ENCODE measurements at places on chromosomes 7 and 10.

GRCh38 chr10:79995979-79996634 lies 47.2 kb upstream of the SFTPD start:
- no peak for DNase-seq

- DNase-seq, result no peak
Measured at GRCh38 chr7:14899030-14899429, 3.5 kb downstream of the DGKB start.

- DNase-seq, result no peak
Measured at GRCh38 chr10:77636282-77636966, 1.2 kb downstream of the KCNMA1 start.

- no peak for DNase-seq
Measured at GRCh38 chr7:157432541-157432956, 95.7 kb downstream of the DNAJB6 start.

- no peak for DNase-seq
Measured at GRCh38 chr7:155283565-155284194, 14.0 kb upstream of the INSIG1 start.

GRCh38 chr7:93509303-93509702 lies 65.2 kb downstream of the CALCR start:
- DNase-seq, result no peak

DNA sequence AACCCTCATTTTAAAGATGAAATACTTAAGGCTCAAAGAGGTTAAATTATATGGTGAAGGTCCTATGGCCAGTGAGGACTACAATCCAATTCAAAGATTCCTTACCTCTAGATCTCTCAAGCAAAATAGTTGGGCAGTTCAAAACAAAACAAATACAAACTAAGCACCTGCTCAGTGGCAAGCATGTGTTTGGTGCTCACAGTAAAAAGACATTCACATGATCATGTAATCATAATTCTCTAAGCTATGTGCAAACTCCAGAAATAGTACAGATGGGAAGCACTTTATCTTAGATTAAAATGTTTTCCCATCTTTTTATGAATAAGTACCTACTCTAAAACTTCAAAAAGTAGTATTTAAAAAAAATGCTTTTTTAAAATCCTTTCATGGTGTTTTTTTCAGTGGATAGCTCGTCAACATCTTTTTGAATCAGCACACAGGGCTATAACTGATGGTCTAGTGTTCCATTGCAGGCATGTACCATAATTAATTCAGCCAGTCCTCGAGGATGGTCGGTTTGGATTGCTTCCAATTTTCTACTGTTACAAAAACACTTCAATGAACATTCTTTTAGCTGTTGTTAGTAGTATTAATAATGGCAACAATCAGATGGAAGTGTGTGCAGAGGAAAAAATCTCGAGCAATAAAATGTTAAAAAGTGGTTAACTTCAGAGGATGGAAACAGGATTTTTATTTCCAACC lies 58.4 kb downstream of the CHCHD3 start:
- no peak for DNase-seq

DNA sequence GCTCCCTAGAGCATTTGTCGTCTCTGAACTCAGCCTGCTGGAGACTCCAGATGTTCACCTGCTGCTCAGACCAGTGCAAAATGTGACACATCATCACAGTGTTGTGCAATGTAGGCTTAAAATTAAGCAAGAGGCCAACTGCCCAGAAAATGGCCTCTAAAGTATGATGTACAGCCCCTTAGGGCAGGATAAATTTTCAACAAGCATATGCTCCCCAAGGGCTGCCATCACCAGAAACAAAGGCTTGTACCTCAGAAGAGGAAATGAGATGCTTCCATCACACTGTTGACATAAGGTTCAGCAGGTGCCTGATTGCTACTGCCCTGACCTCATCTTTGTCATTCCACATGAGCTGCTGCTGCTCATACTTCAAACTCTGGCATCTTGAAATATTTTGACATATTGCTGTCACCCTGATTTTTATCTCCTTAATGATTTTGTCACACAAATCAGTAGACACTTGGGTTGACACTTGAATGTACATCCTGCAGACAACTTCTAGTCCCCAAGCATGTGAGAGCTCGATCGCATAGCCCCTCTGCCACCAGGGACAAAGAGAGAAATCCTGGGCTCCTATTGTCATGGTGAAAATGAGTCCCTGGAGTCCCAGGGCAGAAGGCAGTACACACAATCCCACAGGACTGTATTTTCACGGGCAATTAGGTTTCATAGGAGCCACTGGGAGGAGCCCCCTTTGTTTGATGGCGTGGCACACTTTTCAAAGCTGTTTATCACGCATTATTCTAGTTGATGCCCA lies 219.7 kb upstream of the STK17A start:
- no peak for DNase-seq

DNA sequence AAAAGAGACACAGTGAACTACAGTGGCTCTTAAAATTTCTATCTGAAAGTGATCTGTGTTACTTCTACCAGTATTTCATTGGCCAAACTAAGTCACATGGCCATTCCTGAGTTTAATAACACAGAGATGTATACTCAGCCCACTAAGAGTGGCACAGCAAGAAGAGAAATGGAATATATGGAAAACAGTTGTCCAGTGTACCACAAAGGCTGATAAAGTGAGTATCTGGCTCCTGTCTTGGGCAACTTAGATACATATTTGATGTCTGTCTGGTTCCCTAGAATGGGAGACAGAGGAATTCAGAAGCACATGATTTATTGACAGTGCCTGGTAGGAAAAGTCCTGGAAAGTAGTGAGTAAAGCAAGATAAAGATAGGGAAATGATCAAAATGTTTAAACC lies 10.1 kb upstream of the PON1 start:
- no peak for DNase-seq

DNA sequence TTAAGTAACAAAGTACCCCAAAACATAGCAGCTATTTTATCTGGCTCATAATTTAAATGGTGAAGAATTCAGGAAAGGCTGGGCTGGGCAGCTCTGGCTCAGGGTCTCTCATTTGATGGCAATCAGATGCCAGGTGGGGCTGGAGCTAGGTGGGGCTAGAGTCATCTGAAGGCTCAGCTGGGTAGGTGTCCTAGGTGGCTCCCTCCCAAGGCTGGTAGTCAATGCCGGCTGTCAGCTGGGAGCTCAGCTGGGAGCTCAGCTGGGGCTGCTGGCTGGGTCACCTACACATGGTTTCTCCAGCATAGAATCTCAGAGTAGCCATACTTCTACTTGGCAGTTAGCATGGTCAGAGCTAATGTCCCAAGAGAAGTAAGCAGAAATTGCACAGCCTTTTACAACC lies 34.1 kb downstream of the OSBPL3 start:
- no peak for DNase-seq

- no peak for DNase-seq
Measured at GRCh38 chr7:3207387-3207902, 93.6 kb upstream of the SDK1 start.

DNA sequence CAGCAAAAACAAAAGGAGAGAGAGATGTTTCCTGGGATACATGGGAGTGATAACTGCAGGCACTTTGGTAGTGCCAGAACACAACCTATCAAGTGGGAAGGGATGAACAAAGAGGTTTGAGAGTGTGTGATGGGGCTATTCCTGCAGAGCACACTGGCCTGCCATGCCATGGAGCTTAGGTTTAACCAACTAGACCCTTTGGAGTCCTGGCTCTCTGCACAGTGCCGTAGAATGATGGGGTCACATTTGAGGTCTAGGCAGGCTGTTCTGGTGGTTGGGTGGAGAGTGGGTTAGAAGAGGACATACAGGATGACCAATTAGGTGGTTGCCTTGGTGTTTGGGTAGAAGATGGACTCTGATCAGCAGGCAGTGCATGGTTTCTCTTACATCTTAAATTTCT lies 101.9 kb upstream of the HABP2 start:
- no peak for DNase-seq

DNA sequence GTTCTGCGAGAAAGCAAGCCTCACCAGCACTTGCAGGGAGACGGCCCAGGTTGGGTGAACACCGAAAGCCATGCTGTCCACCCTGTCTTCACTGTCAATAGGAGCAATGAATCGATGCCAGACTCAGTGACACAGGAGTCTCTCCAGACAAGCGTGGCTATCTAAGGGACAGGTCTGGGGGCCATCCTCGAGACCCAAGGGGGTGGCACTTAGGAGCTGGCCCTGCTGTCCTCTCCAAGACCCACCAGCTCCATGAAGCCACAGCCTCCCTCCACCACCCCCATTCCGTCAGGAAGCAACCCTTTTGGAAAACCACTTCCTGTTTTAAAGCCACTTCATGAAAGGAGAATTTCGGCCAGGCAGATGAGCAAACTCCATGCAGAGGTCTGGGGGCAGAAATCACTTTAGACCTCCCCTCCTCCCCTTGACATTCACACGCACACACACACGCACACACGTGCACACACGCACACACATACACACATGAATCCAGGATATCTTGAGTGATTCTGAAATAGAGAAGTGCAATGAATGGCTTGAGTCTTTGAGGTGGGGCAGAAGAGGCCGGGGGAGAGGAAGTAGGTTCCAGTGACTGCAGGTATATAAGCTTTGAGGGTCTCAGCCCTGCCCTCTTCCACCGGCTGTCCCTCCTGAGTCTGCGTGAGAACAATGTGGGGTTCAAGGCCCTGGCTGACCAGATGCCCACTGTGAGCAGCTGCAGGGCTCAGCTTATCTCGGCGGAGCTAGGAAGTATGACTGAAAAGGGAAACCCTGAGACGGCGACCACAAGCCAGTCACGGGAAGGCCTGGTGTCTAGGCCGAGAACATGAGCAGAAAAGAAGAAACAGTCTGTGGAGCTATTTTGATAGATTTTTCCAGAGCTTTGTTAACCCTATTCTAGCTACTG lies 25.0 kb downstream of the RGS10 start:
- DNase-seq, result no peak

Data from 8988T (cell line).